ENCODE measurements at places on chromosomes 5 and 9.

DNA sequence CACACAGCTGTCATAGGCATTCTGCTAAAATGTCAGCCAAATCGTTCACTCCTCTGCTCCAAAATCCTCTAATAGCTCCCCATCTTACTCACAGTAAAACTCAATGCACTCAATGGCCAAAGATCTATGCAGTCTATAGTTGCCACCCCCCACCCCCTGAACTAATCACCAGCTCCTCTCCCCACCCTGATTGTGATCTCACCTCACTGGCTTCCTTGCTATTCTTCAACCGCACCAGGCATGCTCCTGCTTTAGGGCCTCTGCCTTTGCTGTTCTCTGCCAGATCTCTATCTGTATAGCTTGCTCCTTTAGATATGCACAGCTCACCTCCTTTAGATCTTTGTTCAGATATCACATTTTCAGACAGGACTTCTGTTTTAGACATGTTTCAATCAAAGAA lies 33.2 kb upstream of the SNX2 start:
- DNase-seq: no peak

DNA sequence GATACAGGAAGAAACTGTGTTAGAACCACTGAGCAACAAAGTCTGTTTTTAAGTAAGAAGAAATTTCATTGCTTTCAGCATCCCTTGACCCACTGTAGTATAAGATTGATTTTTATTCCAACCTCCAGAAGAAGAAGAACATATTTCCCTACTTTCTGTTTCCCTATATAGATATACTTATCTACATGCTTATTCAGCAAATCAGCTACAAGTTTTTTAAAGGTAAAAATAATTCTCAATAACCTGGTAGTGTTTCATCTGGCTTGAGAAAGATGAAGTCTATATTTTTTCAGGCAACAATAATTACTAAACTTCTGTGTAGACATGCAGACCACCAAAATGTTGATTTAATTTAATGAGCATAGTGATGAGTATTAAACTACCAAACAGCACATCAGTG lies 201.0 kb downstream of the OSTF1 start:
- no peak for DNase-seq

DNA sequence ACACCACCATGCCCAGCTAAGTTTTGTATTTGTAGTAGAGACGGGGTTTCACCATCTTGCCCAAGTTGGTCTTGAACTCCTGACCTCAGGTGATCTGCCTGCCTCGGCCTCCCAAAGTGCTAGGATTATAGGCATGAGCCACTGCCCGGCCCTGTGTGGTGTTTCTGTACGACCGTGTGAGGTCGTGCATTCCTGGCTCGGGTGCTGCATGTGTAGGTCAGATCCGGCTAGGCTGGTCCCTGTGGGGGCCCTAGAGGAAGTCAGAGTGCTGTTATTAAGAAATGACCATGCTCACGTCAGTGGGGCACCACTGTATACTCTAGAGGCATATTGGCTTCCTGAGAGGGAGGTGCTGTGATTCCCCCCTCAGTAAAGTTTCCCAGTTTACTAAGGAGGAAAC lies 13.7 kb downstream of the WNK2 start:
- DNase-seq: no peak

DNA sequence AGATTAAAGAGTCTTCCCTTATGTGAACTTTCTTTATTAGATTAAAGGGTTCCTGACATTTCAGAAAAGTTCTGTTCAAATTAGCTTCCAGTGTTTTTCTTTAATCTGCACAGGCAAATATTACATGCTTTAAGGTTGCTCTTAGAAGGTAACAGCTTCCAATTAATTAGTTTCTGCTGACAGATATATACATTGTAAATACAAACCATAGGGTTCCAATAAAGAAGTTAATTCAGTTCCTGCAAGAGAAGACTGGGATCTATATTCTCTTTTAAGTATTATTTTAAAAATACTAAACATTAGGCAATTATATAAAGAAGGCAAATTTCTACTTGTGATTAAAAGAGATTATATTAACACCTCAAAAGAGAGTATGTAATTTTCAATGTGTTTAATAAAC lies 795.7 kb downstream of the MAT2B start:
- no peak for DNase-seq

DNA sequence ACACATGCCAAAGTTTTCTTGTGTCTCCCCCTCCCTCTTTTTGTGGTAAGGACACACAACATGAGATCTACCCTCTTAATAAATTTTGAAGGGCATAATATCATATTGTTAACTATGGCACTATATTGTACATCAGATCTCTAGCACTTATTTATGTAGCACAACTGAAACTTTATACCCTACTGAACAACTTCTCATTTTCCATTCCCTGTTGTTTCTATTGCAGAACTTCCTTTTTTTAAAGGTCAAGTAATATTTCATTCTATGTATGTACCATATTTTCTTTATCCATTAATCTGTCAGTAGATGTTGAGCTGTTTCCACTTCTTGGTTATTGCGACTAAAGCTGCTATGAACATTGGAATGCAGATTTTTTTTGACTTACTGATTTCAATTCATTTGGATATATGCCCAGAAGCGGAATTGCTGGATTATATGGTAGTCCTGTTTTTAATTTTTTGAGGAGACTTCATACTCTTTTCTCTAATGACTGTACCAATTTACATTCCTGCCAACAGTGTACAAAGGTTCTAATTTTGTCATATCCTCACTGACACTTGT lies 305.3 kb downstream of the PRR16 start:
- DNase-seq: no peak

GRCh38 chr9:123763910-123764588 lies 165.9 kb downstream of the DENND1A start:
- no peak for DNase-seq

- no peak for DNase-seq
Observed at GRCh38 chr5:31449174-31449573, 82.7 kb downstream of the DROSHA start.

DNA sequence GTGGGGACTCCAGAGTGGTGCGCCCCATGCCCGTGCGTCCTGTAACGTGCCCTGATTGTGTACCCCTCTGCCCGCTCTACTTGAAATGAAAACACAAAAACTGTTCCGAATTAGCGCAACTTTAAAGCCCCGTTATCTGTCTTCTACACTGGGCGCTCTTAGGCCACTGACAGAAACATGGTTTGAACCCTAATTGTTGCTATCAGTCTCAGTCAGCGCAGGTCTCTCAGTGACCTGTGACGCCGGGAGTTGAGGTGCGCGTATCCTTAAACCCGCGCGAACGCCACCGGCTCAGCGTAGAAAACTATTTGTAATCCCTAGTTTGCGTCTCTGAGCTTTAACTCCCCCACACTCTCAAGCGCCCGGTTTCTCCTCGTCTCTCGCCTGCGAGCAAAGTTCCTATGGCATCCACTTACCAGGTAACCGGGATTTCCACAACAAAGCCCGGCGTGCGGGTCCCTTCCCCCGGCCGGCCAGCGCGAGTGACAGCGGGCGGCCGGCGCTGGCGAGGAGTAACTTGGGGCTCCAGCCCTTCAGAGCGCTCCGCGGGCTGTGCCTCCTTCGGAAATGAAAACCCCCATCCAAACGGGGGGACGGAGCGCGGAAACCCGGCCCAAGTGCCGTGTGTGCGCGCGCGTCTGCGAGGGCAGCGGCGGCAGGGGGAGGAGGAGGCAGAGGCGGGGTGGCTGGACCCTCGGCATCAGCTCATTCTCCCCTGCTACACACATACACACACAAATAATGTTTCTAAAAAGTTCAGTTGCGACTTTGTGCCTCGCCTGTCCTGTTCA lies 668 bp downstream of the GLIS3 start:
- peak; percentile 35 for DNase-seq

DNA sequence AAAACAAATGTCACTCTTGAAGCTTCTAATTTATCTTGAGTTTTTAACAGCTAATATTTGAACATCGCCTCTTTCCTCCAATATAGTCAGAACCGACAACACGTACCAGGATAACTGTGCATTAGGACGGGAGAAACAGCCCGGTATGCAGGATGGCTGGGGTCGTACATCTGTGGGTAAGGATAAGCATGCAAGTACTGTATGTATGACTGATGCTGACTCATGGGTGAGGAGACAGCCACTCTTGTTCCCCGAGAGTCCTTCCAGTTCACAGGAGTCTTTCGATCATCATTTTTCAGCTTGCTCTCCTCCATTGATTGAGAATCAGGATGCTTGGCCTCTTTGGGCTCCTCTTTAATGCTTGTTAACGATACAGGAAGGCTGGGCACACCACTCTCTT lies 102.3 kb downstream of the ZNF608 start:
- no peak for DNase-seq

DNA sequence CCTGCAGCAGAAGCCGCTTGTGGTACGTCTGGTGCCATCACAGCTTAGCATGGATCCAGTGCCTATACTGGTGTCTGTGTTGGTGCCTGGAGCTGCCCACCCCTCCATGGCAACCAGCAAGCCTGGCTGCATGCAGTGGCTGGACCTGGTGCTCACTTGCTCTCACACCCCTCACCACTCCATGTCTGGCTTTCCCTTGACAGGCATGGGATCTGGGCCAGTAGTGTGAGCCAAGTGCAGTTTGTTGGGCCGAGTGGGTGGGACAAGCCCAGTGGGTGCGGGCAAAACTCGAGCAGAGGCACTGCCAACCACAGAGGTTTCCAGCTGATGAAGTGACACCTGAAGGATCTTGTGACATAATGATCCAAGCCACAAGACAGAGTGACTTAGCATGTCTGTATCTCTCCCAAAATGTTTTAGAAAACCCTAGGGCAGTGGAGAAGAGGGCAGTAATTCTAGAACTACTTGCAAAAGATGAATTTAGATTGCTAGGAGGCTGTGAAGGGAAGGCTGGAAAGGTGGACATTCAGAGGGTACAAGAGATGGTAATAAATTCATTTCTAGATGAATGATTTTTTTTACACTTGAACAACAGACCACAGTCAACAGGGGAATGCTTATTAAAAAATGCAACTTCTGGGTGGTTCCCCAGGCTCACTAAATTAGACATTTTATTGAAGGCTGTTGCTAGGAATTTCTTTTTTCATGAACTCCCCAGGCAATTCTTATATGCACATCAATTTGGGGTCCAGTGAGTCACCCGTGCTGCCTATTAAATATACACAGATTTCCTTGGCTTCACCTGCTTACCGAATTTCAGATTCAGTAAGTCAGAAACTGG lies 660.3 kb downstream of the TLR4 start:
- DNase-seq: no peak

DNA sequence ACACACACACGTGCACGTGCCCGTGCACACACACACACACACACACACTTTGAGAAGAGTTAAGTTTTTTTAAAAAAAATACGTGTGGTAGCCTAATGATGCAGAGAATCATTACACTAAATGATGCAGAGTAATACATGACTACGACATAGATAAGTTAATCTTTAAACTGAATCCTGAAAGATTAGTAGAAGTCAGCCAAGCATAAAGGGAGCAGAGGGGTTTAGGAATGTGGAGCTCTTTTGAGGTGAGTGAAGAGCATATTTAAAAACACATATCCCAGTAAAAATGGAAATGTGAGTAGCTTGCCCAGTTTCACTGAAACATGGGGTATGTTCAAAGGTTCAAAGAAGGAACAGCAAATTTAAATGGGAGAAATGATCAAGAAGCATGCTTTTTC lies 61.3 kb upstream of the TYRP1 start:
- DNase-seq: no peak

- DNase-seq: no peak
Observed at GRCh38 chr5:69418554-69418953, 3.6 kb downstream of the MARVELD2 start.

DNA sequence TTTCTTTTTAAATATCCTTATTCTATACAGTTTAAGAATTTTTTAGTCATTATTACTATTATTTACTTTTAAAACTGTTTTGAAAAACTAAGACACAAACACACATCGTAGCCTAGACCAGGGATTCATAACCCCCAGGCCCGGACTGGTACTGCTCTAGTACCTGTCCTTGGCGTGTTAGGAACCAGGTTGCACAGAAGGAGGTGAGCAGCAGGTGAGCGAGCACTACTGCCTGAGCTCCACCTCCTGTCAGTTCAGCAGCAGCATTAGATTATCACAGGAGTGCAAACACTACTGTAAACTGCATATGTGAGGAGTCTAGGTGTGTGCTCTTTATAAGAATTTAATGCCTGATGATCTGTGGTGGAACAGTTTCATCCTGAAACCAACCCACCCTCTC lies 357.0 kb downstream of the PTPRD start:
- DNase-seq: no peak

- DNase-seq: no peak
Observed at GRCh38 chr5:7078901-7079300, 317.0 kb upstream of the ADCY2 start.

DNA sequence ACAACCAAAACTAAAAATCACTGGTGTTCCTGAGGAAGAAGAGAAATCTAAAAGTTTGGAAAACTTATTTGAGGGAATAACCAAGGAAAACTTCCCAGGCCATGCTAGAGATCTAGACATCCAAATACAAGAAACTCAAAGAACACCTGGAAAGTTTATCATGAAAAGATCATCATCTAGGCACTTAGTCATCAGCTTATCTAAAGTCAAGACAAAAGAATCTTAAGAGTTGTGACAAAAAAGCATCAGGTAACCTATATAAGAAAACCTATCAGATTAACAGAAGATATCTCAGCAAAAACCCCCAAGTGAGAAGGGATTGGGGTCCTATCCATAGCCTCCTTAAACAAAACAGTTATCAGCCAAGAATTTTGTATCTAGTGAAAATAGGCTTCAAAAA lies 17.1 kb upstream of the SPEF2 start:
- no peak for DNase-seq

GRCh38 chr9:91532325-91532724 lies 108.7 kb upstream of the NFIL3 start:
- no peak for DNase-seq

GRCh38 chr5:132203916-132204315 lies 23.7 kb downstream of the P4HA2 start:
- no peak for DNase-seq

DNA sequence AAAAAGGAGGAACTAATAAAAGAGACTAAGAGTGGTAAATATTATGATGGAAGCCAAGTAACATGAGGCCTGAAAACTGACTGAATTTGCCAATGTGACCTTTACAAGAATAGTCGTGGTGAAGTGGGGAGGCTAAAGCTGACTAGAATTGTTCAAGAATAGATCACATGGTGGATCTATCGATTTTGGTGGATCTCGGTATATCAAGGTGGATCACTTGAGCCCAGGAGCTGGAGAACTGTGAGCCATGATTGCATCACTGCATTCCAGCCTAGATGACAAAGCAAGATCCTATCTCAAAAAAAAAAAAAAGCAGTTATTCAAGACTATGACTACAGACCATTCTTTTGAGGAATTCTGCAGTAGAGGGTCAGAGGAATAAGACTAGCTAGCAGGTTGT lies 15.1 kb downstream of the ERMP1 start:
- no peak for DNase-seq

GRCh38 chr9:130765137-130766020 lies 69.7 kb upstream of the ABL1 start:
- DNase-seq: no peak

All from hematopoietic multipotent progenitor cell (in vitro differentiated cells).